ENCODE measurements at places on chromosomes 11 and 22.

DNA sequence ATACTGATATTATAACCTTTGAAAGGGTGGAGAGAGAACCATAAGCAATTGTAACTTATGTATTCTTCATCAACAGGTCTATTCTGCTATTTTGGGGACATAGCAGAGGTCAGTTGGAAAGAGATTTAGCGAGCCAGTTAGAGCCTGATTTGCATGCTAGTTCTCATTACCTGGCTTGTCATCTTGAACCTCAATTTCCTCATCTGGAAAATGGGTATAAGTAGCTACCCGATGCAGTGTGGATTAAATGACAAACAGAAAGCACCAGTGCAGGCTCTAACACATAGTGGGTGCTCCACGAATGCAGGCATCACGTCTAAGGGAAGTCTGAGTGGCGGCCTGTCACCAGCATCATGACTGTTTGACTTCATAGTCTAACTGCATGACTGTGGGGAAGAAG lies 67.7 kb downstream of the LDLRAD3 start:
- DNase-seq: no peak

- DNase-seq: no peak
Measured at GRCh38 chr11:27444801-27445215, 27.8 kb downstream of the LGR4 start.

GRCh38 chr11:72712168-72712751 lies 38.0 kb upstream of the PDE2A start:
- DNase-seq: no peak

DNA sequence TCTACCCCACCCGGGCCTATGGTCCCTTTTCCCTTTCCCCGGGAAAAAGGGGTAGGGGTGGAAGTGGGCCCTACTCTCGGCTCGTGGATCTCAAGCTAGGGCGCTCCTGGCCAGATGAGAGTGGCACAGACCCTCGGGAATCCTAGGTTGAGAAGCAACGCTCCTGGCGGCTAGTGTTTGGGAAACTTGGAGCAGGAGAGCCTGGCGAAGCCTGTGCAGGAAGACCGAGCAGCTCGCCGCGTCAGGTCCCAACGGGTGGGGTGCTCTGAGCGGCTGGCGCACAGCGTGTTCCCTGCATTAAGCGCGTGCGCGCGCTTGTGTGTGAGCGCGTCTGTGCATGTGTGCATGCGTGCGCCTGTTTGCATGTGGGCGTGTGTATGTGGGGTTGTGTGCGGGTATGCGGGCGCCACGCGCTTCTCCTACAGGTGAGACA lies 7.1 kb upstream of the FLI1 start:
- no peak for DNase-seq

DNA sequence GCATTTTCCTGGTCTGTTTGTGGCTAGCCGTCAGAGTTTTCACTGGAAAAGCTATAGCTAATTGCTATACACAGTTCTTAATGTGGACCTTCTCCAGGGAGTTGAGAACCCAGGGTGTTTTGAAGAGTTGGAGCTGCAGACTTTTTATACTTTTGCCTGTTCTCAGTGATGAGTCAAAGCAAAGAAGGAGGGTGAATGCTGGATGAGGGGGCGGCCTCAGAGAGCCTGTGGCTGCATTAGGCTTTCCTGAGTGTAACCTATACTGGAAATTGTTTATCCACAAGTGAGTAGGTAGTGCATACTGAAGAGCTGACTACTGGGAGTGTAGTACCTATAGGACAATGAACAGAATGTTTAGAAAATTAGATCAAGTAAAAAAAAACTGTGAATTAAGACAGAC lies 79.7 kb upstream of the HORMAD2 start:
- DNase-seq: no peak

DNA sequence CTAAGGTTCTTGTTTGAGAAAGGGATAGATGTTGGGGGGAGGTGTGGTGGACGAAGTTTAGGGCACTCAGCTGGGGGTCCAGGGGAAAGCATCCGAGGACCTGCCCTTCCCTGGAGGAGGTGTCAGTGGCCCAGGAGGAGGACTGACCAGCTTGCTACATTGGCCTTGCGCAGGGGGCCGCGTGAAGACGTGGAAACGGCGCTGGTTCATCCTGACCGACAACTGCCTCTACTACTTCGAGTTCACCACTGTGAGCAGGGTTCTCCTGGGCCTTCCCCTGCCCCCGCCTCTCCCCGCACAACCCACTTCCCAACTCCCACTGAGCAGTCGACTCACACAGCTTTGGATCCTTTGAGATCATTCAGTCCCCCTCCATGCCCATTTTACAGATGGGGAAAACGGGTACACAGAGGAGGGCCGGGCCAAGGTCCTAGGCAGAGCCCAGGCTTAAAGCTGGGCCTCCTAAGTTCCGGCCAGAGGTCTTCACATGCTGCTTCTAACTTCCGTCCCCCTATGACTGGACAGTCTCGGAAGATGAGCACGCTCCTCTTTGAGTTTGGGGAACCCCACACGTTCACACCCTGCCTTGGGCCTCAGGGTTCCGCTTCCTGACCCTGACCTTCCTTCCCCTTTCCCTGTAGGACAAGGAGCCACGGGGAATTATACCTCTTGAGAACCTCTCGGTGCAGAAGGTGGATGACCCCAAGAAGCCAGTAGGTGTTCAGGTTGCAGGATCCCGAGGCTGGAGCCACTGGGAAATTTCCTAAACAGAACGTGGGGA lies 28.7 kb downstream of the CYTH4 start:
- no peak for DNase-seq

DNA sequence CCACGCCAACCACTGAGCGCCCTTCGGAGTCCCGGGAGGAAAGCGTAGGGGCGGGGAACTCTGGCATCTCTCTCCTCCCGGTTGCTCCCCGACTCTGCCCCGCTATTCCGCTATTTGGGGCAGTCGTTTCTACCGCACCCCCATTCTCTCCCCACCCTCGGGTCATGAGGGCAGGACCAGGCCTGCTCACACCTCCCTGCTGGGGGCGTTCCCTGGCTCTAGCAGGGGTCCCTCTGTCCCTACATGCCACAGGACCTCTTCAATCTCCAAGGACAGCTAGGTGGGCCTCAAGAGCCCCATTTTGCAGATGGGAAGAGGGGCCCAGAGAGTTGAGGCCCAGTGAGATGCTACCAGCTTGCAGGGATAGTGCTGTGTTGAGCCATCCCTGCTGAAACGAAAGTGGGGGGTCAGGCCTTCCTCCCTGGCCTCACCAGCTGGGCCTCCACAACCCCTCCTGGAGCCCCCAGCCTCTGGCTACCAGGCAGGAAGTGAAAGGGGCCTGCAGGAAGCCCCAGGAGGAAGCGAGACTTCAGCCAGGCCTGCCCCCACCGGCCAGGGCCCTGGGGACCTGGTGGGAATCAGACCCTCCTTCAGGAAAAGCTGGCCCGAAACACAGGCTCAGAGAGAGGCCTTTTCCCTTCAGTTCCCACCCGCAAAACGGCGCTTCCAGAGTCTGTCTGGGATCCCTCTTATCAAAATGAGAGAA lies 5.5 kb upstream of the SHISA8 start:
- no peak for DNase-seq

GRCh38 chr11:61061081-61061826 lies 41.0 kb upstream of the CD5 start:
- peak; percentile 51 for DNase-seq

- no peak for DNase-seq
Measured at GRCh38 chr11:37459456-37459855, 861.4 kb upstream of the RAG2 start.

DNA sequence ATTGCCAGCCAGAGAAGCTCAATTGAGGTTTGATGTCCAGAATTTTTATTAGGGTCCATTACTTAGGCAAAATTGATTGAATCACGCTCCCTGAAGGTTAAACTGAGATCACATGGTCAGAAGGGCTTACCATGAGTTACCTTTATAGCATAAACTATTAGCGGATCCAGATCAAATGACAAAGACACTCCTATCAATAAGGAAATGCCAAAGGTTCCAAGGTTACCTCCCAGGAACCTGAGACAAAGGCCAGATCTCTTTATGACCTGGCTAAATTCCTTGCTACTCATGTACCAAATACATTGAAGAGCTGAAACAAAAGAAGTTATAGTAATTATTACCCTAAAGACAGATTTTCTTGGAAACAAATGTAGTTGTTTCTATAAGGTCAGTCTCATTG lies 27.8 kb upstream of the ANO5 start:
- DNase-seq: no peak

GRCh38 chr11:108790501-108791299 lies 125.8 kb downstream of the DDX10 start:
- DNase-seq: no peak

DNA sequence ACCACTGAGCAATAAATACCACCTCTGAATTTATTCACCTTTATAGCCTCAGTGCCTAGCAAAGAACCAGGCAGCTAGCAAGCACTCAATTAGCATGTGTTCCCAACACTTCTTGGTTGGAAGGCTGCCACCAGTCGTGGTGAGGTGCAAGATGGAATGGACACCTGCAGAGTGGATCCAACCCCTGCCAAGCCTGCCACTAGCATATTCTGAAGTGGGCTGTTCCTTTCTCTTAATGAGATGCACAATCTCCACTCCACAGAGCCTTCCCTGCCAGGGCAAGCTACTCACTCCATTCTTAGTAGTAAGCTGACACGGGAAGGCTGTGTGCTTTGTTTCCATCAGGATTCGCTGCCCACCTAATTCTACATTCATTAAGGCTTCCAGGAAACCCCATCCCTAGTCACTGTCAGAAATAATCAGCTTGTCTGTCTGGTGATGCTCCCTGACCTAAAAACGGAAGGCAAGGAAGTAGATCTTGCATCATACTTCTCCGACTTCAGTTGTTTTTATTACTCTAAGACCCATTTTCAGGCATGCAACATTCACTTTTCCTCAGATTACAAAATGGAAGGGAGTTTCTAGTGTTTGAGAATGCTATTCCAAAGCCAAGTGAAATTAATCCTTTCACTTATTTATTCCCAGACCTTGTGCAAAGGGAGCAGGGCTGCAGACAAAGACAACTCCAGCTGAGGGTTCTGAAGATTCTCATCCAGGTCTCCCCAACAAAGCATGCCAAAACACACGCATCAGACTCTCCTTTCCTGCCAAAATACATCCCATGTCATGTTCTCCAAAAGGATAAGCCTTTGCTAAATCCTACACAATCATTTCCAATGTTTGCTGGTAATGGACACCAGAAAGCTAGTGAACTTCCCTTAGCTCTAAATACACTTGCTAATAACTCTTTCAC lies 128.0 kb downstream of the TENM4 start:
- DNase-seq: no peak

DNA sequence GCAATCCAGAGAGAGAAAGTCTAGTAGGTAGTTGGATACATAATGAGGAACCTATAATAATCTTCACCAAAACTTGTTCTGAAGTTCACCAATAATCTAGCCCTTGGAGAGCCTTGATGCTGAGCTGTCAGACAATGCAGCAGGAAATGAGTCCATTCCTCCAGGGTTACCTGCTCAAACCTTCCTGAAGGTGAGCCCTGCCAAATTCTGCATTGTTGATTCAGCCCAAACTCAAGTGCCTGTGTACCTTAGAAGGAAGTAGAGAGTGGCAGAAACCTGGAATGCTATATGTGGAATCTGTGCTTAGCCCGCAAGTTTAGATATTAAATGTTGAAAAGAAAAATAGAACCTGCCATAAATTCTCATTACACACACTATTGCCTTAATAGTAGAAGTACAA lies 77.4 kb upstream of the SPON1 start:
- no peak for DNase-seq

DNA sequence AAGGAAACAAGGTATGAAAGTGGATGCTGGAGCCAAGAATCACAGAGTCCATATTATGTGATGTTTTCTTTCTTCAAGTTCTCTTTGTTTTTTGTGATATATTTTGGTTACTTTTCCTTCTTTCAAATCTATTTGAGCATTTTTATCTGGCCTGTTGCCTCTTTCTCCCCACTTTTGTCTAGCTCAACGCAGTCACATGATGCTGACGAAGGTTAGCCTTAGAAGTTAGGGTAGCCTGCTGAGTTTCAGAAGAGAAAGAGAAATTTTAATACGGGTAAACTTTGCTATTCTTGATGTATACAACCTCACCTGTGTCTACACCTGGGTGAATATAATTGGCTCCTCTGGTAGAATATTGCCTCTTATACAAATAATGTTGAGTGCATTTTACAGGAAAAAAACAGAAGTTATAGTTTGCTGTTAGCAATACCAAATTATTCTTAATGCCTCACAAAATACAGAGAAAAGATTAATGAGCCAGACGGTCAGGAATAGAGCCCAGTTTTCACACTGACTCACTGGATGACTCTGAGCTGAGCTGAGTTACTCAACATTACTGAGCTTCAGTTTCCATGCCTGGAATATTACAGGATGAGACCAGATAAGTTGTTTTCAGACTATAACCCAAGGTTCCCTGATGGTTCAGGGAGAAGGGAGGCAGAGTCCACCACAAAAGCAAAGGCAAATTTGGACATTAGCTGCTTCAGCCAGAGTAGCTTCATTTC lies 161.6 kb upstream of the BDNF start:
- DNase-seq: no peak

GRCh38 chr11:27013781-27014361 lies 20.0 kb downstream of the FIBIN start:
- no peak for DNase-seq

DNA sequence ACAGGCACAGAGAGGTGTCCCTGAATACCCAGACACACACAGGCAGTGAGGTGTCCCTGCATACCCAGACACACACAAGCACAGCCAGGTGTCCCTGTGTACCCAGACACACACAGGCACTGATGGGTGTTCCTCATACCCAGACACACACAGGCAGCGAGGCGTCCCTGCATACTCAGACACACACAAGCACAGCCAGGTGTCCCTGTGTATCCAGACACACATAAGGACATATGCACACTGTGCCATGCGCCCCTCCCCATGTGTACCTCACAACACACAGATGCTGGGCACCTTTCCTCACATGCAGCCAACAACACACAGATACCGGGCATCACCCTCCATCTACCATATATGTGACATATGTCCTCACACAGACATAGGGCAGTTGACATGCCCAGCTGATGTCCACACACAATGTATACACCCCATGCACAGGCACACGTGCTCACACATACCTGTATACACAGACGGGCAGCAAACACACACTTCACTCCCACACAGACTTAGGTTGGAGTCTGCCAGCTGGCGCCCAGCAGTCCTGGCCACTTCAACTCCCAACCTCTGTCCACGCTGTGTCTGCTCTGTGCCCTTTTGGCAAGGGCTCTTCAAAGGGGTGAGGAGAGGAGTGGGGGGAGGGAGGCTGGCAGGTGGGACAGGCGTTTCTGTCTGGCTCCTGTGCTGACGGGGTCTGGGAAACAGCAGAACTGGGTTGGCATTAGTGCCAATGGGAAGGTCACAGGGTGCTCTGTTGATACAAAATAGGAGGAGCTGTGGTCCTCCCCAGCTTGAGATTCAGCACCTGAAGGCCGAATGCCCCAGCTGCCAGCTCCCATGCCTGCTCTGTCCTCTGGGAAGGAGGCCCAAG lies 69.4 kb upstream of the ALX4 start:
- no peak for DNase-seq

- DNase-seq: no peak
Measured at GRCh38 chr11:66619080-66619554, 2.7 kb downstream of the RBM14 start.

- DNase-seq: no peak
Measured at GRCh38 chr11:102986815-102987214, 31.3 kb upstream of the MMP13 start.

GRCh38 chr11:57100638-57101331 lies 81.0 kb upstream of the LRRC55 start:
- no peak for DNase-seq
